ENCODE measurements at places on chromosomes 7 and 10.

GRCh38 chr7:137634356-137634755 lies 212.4 kb downstream of the DGKI start:
- DNase-seq = no peak

DNA sequence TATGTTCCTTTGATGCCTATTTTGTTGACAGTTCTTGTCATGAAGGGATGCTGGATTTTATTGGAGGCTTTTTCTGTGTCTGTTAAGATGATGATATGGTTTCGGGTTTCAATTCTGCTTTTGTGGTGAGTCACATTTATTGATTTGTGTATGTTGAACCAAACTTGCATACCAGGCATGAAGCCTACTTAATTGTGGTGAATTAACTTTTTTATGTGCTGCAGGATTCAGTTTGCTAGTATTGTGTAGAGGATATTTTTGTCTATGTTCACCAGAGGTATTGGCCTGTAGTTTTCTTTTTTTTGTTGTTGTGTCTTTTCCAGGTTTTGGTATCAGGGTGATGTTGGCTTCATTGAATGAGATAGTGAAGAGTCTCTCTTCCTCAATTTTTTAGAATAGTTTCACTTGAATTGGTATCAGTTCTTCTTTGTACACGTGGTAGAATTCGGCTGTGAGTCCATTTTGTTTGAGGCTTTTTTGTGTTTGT lies 345.9 kb downstream of the KIF20B start:
- DNase-seq = peak; percentile 0

DNA sequence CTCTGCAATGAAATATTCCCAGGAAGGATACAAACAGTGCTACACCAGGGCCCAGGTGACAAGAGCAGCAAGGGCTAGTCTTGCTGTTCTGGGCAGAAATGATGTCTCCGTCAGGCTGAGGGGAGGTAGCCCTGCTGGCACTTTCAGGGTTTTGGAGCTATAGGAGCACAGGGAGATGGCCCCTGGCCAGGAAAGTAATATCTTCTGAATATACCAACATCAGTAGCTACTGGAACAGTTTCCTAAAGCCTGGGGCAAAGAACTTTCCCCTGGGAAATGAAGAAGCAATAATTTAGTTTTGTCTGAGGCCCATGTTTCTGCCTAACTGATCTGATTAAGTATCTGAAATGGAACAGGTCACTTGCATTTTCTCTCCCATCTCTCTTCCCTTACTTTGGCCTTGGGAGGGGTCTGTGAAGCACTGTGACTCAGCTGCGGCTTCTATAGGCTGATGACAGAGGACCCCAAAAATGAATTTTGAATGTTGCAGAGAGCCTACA lies 489.1 kb upstream of the PODXL start:
- no peak for DNase-seq

DNA sequence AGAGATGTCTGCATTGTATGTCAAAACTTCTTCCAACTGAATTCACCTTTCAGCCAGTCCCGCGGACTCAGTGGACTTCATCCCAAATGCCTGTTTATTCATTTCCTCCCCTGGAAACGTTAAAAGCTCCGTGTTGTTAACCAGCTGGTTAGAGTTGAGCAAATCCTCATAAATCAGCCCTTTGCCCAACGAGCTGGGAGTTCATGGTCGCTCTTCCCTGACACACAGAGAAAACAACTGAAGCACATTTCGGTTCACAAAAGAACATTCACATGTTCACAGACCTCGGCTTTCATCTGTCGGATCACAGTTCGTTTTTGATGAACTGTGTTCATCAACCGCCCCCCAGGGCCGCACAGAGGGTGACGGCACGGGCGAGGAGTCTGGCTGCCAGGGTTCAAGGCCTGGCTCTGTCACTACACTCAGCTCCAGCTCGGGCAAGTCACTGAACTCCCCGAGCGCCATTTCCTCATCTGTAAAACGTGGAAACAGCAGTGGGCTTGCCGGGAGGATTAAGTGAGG lies 62.6 kb downstream of the GLI3 start:
- no peak for DNase-seq

- DNase-seq = no peak
These were observed 146.4 kb downstream of the ZNF248 start for GRCh38 chr10:37710831-37711616.

- no peak for DNase-seq
These were observed 374.0 kb downstream of the CALN1 start for GRCh38 chr7:72038022-72038732.

DNA sequence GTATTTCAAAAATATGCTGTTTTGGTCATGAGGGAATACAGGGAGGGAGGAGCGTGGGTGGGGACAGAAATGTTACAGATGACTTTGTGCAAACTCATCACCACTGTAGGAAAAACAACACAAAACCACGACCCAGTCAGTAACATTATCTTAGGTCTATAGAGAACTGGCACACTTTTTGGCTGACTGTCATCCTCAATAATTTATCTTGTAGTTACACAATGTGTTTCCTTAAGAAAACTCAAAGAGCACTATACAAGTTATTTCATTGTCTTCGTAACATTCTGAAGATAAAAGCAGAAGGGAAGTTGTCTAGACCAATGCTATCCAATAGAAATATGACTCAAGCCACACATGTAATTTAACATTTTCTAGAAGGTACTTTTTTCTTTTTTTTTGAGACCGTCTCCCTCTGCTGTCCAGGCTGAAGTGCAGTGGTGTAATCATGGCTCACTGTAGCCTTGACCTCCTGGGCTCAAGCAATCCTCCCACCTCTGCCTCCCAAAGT lies 16.9 kb upstream of the CDK14 start:
- DNase-seq = peak; percentile 37

- DNase-seq = no peak
These were observed 163.3 kb downstream of the SVIL start for GRCh38 chr10:29471544-29471859.

DNA sequence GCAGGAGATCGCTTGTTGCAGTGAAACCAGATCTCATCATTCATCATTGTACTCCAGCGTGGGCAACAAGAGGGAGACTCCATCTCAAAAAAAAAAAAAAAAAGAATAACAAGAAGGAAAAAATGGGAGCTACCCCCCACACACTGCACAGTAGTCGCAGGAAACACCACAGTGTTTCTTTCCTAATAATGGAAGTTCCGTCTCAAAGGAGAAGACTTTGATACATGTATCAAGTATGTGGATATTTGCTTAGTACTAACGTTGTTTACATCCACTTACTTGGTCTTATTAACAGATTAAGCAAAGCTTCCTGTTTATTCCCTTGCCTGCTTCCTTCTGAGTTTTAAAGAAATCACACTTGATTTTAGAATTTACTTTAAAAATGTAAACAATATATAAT lies 22.2 kb downstream of the YAE1 start:
- peak; percentile 41 for DNase-seq

GRCh38 chr7:125089171-125089570 lies 159.5 kb upstream of the POT1 start:
- DNase-seq = no peak

GRCh38 chr10:119290301-119291048 lies 83.1 kb downstream of the GRK5 start:
- DNase-seq = no peak

DNA sequence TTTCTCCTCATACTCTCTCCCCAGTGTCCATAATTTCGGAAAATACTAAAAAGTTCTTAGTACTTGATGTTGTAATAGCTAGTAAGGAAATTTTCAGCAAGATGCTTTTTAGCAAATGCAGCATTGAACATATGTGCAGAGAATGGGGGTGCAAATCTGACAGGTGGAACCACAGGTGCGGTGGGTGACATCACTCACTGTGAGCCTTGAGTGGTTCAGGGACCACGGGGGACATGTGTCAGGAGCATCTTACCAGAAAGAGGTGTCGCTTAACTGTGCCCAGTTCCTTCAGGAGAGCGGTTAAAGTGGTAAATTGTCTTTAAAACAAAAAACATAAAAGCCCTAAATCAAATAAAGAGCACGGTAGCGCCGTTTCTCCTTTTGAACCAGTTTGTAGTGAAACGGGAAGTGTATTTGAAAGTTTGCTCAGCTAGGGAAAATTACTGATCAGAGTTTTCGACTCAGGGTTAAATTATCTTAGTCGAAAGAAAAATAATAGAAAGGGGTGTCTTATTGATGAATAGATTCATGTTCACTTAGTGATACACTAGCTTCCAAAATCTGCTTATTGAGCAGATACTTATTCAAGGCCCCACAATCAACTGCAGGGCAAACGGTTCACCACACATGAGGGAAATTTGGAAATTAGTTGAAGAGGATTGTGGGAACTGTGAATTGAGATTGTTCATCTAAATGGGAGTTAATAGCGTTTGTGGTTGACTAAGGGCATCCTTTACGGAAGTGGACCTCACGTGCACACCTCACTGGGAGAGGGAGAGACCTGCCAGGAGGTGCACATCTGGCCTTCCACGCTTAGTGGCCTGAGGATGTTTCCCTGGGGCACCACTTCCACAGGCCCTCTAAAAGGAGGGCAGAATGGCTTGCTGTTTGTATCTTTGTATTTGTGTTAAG lies 12.7 kb downstream of the CUL1 start:
- DNase-seq = no peak

DNA sequence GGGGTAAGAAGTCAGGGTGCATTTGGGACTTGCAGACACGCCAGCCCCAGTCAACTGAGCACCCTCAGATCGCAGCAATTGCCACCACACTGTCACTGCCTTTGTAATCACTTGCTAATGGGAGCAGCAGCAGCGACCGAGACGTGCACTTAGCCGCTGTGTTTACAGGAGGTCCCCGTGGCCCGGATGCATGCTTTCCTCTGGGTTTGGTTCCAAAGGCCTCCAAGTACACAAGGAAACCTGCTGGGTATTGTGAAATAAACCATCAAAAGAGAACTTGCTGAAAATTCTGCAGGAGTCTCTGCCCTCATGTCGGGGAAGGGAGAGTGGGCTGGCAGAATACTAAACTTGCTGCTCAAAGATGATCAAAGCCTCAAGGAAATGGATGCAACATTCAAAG lies 341.7 kb downstream of the DNAJB6 start:
- no peak for DNase-seq

GRCh38 chr7:117192108-117192507 lies 130.8 kb downstream of the WNT2 start:
- DNase-seq = no peak

GRCh38 chr7:111639934-111640333 lies 77.6 kb upstream of the IMMP2L start:
- no peak for DNase-seq

DNA sequence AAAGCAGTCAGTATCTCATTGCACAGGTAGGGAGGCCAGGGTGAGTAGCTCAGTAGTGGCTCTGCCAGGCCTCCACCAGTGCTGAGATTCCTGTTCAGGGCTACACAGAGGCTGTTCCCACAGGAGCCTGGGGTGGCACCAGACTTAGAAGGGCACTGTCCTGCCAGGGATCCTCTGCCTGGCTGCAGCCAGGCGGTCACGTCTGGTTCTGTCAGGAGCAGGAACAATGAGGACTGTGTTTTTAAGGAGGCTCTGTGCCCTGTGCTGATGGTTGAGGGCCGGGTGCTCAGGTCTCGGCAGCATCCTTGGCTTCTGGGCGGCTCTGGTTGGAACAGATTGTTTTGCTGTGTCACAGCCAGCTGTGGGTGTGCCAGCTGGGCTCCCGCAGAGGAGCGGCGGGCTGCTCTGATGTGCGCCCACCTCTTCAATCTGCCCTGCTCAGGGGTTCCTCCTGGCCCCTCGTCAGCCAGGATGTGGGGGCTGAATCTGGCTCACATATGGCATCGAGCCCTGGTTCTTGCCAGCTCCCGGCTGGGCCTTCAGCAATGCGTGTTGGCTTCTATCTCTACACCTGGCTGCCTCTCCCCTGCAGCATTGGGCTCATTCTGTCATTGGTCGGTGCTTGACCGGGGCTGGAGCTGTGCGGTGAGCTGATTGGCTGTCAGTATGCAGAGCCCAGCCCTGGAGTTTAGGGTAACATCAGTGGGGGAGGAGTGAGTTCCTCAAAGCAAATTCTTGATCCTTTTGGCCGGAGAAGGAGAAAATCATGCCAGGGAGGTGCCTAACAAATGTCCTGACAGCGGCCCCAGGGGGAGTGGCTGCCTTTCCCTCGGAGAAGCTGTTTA lies 41.2 kb downstream of the TACR2 start:
- DNase-seq = no peak

GRCh38 chr7:22433710-22434460 lies 66.1 kb downstream of the STEAP1B start:
- no peak for DNase-seq

DNA sequence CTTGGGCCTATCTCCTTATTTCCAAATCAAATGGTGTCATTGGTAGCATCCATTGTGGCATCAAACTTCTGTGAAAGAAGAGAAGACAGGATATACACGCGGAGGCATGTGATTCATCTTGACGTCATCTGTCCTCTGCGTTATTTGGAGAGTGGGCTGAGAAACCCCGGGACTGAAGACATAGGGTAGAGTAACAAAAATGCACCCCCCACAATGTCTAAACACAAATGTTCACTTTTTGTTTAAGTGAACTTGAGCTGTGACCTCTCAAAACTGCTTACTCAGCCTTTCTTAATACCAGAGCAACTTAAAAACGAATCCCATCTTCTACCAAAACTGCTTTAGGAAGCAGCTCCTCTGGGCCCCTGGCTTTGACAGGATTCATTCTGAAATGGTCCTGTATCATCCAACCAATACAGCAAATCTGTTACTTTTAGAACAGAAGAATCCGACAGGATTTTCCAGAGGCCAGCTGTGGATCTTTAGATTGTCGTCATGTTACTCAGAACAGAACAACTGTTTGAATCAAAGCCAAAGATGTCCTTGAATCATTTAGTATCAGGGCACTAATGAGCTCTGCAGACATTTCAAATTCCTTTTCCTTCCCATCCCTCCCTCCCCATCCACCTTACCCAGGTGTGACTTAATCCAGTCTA lies 438.1 kb downstream of the SUGCT start:
- no peak for DNase-seq

DNA sequence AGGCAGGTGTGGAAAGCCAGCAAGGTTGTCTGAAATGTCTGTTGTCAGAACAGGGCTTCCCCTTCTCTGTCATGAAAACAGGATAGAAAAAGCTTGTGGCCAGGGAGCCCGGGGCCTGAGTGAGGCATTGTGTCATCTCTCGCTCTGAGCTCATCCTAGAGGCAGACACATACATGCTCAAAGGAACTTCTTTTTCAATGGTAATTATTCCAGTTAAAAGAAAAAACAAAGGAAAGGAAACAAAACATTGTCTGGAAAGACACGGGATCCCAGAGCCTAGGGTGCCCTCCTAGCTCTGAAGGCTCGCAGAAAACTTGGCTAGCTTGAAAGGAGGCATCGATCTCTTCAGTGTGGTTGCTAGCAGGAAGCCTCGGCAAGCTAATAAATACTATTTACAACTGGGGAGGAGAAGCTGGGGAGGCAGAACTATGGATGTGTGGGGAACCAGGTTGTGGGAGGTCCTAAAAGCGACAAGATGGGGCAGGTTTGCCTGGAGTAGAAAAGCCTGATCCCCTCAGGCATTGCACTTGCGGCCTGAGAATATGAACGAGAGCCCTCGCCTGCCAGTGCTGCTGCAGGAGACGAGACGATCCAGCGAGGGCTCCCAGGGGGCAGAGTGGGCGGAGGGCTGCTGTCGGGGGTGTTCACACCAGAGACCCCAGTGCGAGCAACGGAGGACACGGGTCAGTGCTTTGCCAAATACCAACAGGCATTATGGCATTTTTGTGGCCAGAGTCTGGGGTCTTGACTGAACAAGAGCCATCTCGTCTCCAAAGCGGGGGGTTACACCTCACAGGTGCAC lies 32.8 kb upstream of the DGKI start:
- no peak for DNase-seq

- no peak for DNase-seq
These were observed 207.1 kb upstream of the NFE2L3 start for GRCh38 chr7:25944777-25945515.

- DNase-seq = no peak
These were observed 7.1 kb upstream of the ATP6V1F start for GRCh38 chr7:128855559-128855958.

- DNase-seq = no peak
These were observed 6.6 kb downstream of the BBIP1 start for GRCh38 chr10:110912374-110912773.
